Stimulated activated CD8-positive, alpha-beta memory T cell treated with anti-CD3 and anti-CD28 coated beads, Interleukin-7, amount 100 ng/mL, for 24 hours (primary cell): ENCODE measurements at places on chromosomes 7 and 10.

GRCh38 chr10:7587168-7587864, 79.5 kb downstream of the ITIH5 start:
- DNase-seq, result no peak

GRCh38 chr7:94656925-94657731, 1.2 kb upstream of the SGCE start:
- DNase-seq, result no peak

DNA sequence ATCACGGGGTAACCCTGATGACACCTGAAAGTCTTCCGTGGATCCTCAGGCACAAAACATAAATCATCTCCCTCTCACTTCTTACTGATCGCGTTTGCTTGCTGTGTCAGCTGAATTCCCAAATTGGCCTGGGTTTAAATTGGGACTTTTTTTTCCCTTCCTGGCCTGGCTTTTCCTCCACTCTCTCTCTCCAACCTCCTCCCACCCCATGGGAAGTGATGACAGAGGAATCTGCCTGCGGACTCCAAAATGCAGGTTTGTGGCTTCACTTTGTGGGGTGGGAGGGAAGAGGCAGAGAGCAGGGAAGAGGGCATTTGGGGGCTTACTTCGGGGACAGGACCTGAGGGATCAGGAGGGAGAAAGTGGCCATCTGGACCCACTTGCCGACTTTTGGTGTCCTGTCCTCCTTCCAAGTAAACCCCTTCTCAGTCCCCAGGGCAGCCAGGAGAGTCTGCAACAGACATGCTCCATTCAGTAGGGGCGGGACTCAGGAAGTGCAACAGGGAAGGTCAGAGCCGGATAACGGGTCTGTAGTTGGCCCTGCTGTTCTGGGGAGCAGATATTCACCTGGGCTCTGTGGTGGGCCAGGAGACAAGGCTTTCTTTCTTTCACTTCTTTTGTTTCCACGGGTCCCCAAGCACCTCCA, 172.7 kb downstream of the PLXNA4 start:
- no peak for DNase-seq

GRCh38 chr10:74882427-74882826, 56.0 kb downstream of the KAT6B start:
- DNase-seq, result no peak
